Esophagus muscularis mucosa (tissue), 4 donors: ENCODE measurements at places on chromosomes 7 and 10. TPM values are rescaled to one million over a fixed set of nuclear protein-coding genes. Genes with fewer than 3 reads are reported as not detected.

NEURL1 gene
- 0.63 TPM for total RNA-seq

MACC1 gene
- under 0.01 TPM for total RNA-seq

PRPS1L1 gene
- total RNA-seq = not detected

PRKG1 gene
- total RNA-seq = 36.7 TPM

LIPK gene
- not detected for total RNA-seq

SPDYE8 gene
- total RNA-seq = not detected
